Activated CD4-positive, alpha-beta T cell treated with anti-CD3 and anti-CD28 coated beads, Interleukin-2, amount 50 U/mL, for 48 hours (primary cell): ENCODE measurements at places on chromosomes 5 and 9.
A peak's percentile ranks its signal among the peaks of the same experiment; 100 is the strongest.

DNA sequence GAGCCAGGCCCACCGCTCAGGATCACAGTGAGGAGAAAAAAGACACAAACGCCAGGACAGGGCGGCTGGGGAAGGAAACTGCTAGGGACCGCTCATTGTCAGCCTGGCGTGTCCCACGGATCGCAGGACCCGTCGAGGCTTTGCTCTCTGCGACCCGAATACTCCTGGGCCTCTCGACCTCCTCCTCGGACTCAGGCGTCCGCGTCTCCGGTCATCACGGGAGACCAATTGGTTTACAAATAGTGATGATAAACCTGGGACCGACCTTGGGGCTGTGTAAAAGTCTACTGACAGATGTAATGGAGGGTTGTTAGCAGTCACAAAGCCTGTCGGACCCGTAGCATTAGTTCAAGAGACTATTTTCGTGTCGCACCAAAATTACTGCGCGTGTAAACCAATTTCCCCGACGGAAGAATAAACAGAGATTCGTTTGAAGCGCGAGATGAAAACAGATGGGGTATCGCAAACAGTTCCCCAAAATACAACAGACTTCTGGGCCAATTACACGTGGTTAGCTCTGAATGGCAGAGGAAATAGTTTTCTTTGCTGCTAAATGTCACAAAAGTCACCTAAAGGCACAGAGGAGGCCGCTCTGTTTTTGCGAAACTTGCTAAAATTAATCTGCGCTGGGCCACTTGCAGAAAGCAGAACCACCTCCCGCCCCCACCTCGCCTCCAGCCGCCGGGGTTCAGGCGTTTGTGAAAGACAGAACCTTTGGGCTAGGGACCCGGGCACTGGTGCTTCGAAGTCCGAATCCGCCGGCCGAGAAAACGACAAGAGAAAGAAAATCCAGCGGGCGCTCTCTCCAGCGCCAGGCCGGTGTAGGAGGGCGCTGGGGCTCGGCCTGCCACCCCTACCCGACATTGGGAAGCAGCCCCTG, 67.6 kb downstream of the FOXD1 start:
- no peak for DNase-seq

GRCh38 chr9:93905473-93906133, 49.6 kb downstream of the BARX1 start:
- no peak for DNase-seq

DNA sequence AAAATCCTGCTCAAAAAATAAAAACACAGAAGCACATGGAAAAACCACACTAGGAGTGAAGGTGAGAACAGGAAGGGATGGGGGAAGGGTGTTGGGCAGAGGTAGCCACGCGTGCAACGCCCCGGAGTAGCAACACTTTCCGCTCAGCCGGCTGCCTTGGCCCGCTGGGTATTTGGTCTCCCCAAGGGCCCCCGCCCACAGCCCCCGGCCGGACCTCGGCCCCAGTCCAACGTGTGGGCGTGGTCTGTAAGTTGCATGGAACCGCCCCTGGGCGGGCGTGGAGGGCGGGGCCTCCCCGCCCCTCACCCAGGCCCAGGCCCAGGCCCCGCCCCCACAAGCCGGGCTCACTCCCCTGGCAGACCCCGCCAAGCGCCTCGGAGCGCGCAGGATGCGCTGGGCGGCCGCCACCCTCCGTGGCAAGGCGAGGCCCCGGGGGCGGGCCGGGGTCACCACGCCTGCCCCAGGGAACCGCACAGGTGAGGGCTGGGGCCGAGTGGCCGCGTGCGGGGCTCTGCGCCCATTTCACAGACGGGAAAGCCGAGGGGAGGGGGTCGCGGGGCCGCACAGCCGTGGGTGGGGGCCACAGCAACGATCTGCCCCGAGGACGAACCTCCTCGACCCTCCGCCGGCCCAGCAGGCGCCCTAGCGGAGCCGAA, at the start of gene SUSD3:
SUSD3 (plus strand) TSS at position 347 of the 656 bp plus-strand sequence; CDS start at position 389, 42 bp downstream.
- DNase-seq: peak; percentile 79

- no peak for DNase-seq
These were observed 22.5 kb upstream of the ARL14EPL start for GRCh38 chr5:116009806-116010205.

DNA sequence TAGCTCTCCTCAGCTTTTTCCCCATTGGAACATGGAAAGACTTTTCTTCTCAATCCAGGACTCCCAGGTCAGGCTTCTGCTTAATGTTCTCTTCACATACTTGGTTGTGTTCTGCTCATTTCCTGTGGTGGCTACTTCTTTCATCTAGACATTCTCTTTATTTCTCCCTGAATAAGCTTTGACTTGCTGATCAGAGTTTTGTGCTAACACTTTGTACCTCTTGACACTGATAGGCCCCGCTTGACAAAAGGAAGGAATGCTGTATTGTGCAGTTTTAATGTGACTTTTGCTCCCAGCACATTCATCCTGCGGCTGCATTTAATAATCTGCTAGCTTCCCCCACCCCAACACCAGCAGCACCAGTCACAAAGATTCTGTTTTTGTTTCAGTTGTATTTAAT, 90.9 kb upstream of the MINAR2 start:
- DNase-seq: no peak

DNA sequence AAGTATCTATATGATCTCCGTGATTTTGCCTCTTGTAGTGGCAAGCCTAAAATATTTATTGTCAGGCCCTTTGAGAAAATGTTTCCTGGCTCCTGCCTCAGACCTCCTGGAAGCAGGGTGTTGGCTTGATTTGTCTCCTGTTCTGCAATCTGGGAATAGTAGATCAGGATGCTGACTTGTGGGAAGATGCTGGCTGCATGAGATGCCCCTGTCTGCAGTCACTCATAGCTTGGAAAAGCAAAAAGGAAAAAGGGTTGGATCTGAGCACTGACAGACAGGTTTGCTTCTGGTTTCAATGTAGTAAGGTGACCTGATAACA, 16.7 kb downstream of the TJP2 start:
- DNase-seq: no peak

GRCh38 chr9:133935328-133936005, 56.7 kb downstream of the VAV2 start:
- DNase-seq: no peak

DNA sequence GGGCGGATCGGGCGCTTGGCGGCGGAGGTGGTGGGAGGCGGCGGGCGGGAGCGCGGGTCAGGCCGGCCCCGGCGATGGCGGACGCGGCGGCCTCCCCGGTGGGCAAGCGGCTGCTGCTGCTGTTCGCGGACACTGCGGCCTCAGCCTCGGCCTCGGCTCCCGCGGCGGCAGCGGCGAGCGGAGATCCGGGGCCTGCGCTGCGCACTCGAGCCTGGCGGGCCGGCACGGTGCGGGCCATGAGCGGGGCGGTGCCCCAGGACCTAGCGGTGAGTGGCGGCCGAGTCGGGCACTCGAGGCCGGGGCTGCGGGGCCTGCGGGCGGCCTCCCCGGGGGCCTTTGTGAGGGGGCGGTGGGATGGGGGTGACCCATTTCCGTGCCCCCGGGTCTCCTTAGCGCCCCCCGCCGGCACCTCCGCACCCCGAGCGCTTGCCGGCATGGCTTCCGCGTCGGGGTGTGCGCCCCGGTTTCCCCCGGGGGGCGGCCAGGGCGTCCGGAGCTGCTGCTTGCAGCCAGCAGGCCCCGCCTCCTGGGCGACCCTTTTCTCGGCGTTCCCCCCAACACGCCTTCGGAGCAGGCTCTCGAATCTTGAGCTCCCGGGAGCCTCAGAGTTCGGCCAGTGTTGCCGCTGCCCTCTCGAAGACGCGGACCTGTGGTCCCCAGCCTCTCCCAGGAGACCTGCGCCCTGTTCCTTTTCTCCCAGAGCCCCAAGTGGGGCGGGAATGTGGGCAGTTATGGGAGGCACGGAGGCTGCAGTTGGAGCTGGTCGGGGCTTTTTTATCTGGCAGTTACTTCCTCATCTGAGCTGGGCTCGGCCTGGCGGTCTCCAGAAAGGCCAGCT, 456 bp downstream of the KDM3B start:
- DNase-seq: peak; percentile 73

- peak; percentile 7 for DNase-seq
These were observed 94.0 kb downstream of the PHF2 start for GRCh38 chr9:93670208-93671019.

- DNase-seq: no peak
These were observed 24.8 kb upstream of the RLN1 start for GRCh38 chr9:5364294-5365024.

DNA sequence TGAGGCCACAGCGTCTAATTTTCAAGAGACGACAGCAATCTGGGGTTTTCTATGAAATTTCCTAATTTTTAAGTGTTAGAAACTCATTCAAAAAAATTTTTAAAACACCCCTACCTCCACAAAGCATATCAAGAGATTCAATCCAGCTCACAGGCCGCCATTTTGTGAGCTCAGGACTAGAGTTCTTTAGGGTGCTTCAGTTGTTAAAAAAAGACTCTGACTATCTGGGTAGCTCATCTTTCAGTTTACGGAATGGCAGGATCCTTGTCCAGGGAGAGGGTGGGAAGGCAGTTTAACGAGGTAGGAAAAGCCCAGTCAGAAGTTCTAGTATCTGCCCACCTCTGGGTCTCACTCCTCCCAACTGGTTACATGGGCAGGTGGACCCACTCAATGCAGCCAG, 43.1 kb downstream of the CAMK2A start:
- no peak for DNase-seq

- DNase-seq: peak; percentile 66
These were observed 64.1 kb downstream of the OSTF1 start for GRCh38 chr9:75152416-75152815.

GRCh38 chr5:135971701-135972100, 16.9 kb upstream of the LECT2 start:
- no peak for DNase-seq

- DNase-seq: no peak
These were observed 1.9 kb upstream of the GRIN1 start for GRCh38 chr9:137136881-137137607.

- no peak for DNase-seq
These were observed 41.7 kb downstream of the RXRA start for GRCh38 chr9:134367791-134368490.

DNA sequence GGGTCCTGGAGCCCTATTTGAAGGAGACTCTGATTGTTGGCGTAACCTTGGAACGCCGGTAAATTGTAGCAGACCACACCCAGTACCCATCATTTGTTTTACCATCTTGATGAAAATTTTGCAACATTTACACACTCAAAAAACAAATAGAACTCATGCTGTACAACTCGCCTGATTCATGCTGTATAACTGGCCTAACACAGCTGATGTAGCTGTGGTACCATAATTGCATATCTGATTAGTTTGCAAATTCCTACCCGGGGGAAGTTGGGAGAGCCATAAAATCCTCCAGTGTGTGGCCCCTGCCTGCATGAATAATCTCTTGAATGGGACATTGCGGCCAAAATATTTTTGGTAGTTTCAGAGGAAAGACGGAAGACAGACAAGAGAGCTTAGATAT, 9.7 kb downstream of the NIPAL4 start:
- DNase-seq: no peak

GRCh38 chr5:127006744-127007143, 23.6 kb downstream of the MARCHF3 start:
- no peak for DNase-seq

- no peak for DNase-seq
These were observed 17.1 kb upstream of the CDC23 start for GRCh38 chr5:138230261-138230660.

GRCh38 chr5:151923866-151924476, 680 bp downstream of the GLRA1 start:
- no peak for DNase-seq

GRCh38 chr5:73284985-73285384, 112.0 kb downstream of the TMEM174 start:
- no peak for DNase-seq

DNA sequence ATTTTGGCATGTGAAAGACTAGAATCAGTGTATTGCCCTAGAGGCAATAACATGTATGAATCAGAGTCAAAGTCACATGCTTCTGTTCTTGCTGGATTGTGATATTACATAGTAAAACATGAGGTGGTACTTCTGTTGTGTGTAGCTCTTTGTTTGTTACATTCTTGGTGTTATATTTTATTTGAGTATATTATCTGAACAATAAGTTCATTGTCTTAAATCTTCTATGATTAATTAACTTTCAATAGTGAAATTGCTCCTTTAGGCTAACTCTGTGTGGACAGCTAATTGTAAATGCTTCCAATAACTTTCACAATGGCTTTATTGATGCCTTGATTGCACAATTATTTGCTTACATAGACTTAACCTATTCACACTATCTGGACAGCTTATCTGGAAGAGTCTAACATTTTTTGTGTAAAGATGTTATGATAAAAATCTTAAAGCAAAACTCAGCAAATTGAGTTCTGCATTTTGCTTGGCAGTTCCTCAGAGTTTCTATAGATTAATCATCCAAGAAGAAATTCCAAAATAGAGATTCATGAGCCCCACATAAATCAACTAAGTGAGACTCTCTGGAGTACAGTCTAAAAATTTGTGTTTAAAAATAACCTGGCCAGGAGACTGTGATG, 239.6 kb upstream of the TUSC1 start:
- no peak for DNase-seq

- no peak for DNase-seq
These were observed 59.0 kb upstream of the DPYSL3 start for GRCh38 chr5:147568710-147569406.

GRCh38 chr5:5906778-5907177, 471.6 kb downstream of the MED10 start:
- no peak for DNase-seq

- peak; percentile 29 for DNase-seq
These were observed 402.4 kb upstream of the PTGER4 start for GRCh38 chr5:40277161-40277906.

DNA sequence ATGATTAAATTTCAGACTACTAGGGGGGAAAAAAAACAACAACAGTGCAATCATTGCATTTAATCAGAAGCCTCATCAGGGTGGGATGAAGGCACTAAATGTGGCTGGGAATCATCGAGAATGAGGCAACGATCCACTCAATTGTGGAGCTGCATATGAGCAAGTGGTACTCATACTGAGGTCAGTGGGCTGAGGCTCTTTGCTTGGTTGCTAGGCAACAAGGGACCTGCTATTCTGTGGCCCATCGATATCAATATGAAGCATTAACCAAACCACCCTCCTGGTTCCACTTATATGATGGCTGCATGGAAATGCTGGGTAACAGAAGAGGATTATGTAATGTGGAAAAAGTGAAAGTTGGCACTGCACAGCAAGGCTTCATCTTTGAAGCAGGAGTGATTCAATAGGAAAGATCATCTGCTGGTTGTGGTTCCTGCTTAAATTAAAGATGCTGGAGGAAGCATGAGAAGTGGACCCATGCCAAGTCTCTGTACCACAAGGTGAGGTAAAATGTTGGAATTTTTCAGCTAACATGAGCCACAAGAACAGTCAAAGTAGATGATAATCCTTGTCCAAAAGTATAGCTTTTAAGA, 159.8 kb upstream of the HMHB1 start:
- DNase-seq: peak; percentile 21

- no peak for DNase-seq
These were observed 127.0 kb downstream of the PRELID2 start for GRCh38 chr5:145708169-145708568.

DNA sequence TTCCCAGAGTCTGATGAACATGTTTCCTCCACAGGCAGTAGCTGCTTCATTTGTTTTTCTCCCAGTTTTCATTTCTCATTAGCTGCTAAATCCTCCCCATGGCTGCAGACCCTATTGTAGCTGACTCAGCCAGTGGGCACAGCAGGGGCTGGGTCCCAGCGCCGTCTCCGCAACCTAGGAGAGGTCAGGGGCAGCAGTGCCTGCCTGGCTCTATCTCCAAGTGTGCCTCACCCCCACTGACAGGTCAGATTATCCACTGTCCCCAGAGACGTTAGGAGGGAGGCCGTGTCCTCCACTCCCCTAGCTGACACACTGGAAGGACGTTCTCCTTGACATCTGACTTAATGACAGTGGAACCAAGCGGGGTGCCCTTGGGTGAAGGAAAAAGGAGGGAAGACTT, 31.1 kb downstream of the KCNIP1 start:
- DNase-seq: no peak
